Activated CD4-positive, alpha-beta T cell treated with anti-CD3 and anti-CD28 coated beads for 36 hours (primary cell): ENCODE measurements at places on chromosomes 7 and 10. TPM values are rescaled to one million over a fixed set of nuclear protein-coding genes. Genes with fewer than 3 reads are reported as not detected.
A peak's percentile ranks its signal among the peaks of the same experiment; 100 is the strongest.

GRCh38 chr7:104412911-104413310 lies 84.5 kb downstream of the LHFPL3 start:
- no peak overlapping the region for H3K4me3 ChIP-seq
- H3K27ac ChIP-seq = no peak overlapping the region
- no peaks in the 10 kb centered on the region for H3K4me1 ChIP-seq
- no peaks in the 10 kb centered on the region for H3K27me3 ChIP-seq
- H3K36me3 ChIP-seq = no peaks in the 10 kb centered on the region

DNA sequence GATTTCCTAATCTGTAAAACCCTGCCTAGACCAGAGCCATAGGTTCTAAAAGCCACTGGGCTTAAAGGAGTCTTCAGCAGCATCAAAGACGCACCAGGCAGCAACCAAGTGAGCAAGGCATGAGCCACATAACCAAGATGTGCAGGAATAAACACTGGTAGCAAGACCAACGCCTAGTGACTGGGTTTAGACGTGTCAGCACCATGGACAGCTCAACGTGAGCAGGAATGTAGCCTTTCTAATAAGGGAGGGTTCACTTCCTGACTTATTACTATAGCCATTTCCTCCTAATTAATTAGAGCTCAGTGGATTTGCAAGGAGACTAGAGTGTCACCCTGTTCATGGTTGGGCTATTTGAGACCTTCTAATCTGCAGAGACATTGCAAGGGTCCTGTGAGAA lies 223.7 kb downstream of the LHFPL3 start:
- no peaks in the 10 kb centered on the region for H3K27me3 ChIP-seq
- H3K27ac ChIP-seq = no peak overlapping the region
- no peaks in the 10 kb centered on the region for H3K36me3 ChIP-seq
- peak; percentile 54 for DNase-seq
- no peaks in the 10 kb centered on the region for H3K4me1 ChIP-seq

DNA sequence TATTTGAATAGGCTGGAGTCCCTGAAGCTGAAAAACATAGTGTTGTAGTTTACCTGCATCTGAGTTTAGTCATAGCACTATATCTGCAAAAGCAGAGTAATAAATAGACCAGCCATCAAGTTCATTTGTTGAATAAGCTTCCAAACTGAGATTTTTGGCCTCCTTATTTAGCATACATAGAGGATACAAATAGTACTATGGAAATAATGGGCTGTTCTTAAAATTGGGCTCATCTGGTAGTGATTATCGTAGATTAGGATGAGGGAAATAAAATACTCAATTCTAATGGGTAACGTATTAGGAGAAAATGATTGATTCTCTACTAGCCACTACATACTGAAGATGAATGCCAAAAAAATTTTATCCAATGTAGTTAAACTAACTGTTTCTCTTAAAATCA lies 41.4 kb upstream of the TMEM196 start:
- no peaks in the 10 kb centered on the region for H3K36me3 ChIP-seq
- DNase-seq = no peak
- H3K4me3 ChIP-seq = no peak overlapping the region

GRCh38 chr10:102651455-102652169 lies 7.3 kb downstream of the TRIM8 start:
- H3K4me3 ChIP-seq = peak overlapping the region; percentile 52
- DNase-seq = no peak
- peak overlapping the region; percentile 91 for H3K27ac ChIP-seq
- peaks cover 27% of the 10 kb centered on the region for H3K36me3 ChIP-seq
- H3K4me1 ChIP-seq = peaks cover 69% of the 10 kb centered on the region
- H3K27me3 ChIP-seq = no peaks in the 10 kb centered on the region

- H3K4me3 ChIP-seq = no peak overlapping the region
- H3K4me1 ChIP-seq = peaks cover 8% of the 10 kb centered on the region
- no peak overlapping the region for H3K27ac ChIP-seq
- H3K36me3 ChIP-seq = no peaks in the 10 kb centered on the region
- H3K27me3 ChIP-seq = peaks cover 55% of the 10 kb centered on the region
Measured at GRCh38 chr7:99772565-99772964, 11.4 kb downstream of the CYP3A4 start.

- no peak for DNase-seq
- no peak overlapping the region for H3K27ac ChIP-seq
- H3K36me3 ChIP-seq = no peaks in the 10 kb centered on the region
- H3K27me3 ChIP-seq = peaks cover 6% of the 10 kb centered on the region
- H3K4me1 ChIP-seq = no peaks in the 10 kb centered on the region
Measured at GRCh38 chr7:78073609-78074382, 275.2 kb downstream of the PHTF2 start.

DNA sequence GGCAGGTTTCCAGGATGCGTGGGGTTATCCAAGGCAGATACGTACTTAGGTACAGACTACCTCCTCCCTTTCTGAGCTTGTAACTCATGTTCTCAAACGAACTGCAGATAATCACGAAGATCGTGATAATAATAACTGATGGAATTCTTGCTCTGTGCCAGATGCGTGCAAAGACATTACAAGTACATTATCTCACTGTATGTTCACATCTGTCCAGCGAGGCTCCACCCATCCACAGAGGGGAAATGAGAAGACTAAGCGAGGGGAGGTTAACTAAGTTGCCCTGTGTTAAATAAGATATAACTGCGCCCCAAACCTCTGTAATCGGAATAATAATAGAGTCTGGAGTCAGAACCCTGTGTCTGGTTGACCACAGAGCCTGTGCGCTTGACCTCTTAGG lies 1.9 kb downstream of the GALNT17 start:
- DNase-seq = no peak
- H3K4me3 ChIP-seq = no peak overlapping the region
- no peak overlapping the region for H3K27ac ChIP-seq
- H3K27me3 ChIP-seq = peaks cover 26% of the 10 kb centered on the region
- no peaks in the 10 kb centered on the region for H3K4me1 ChIP-seq

DNA sequence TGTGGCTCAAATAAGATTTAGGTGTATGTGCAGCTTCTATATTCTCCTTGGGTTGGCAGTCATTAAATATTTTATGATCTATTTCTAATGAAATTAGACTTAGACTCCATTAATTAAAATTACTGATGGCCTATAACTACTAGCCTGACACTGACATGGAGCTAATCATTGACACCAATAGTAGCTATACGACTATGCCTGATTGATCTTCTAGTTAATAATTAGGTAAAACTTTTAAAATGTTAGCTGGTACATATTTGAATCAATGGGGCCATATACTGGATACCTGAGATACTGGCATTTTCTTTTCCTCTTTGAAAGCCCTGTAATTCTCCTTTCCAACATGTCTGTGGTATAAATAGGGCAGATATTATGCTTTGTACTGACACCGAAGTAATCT lies 14.4 kb downstream of the WEE2 start:
- DNase-seq = no peak
- peaks cover 2% of the 10 kb centered on the region for H3K36me3 ChIP-seq
- no peaks in the 10 kb centered on the region for H3K4me1 ChIP-seq
- H3K27me3 ChIP-seq = no peaks in the 10 kb centered on the region
- H3K4me3 ChIP-seq = no peak overlapping the region
- H3K27ac ChIP-seq = no peak overlapping the region

- no peak for DNase-seq
- no peaks in the 10 kb centered on the region for H3K36me3 ChIP-seq
- H3K27ac ChIP-seq = no peak overlapping the region
- peaks cover 11% of the 10 kb centered on the region for H3K27me3 ChIP-seq
- no peak overlapping the region for H3K4me3 ChIP-seq
Measured at GRCh38 chr10:77156406-77156879, 481.2 kb downstream of the KCNMA1 start.

- peaks cover 8% of the 10 kb centered on the region for H3K36me3 ChIP-seq
- peaks cover 2% of the 10 kb centered on the region for H3K27me3 ChIP-seq
- peaks cover 6% of the 10 kb centered on the region for H3K4me1 ChIP-seq
- no peak overlapping the region for H3K27ac ChIP-seq
- no peak overlapping the region for H3K4me3 ChIP-seq
Measured at GRCh38 chr10:119546009-119546408, 3.5 kb upstream of the RGS10 start.

- no peak overlapping the region for H3K27ac ChIP-seq
- H3K27me3 ChIP-seq = no peaks in the 10 kb centered on the region
- H3K4me3 ChIP-seq = no peak overlapping the region
- peaks cover 47% of the 10 kb centered on the region for H3K4me1 ChIP-seq
- H3K36me3 ChIP-seq = no peaks in the 10 kb centered on the region
Measured at GRCh38 chr7:128112781-128113221, 81.6 kb upstream of the LRRC4 start.

DNA sequence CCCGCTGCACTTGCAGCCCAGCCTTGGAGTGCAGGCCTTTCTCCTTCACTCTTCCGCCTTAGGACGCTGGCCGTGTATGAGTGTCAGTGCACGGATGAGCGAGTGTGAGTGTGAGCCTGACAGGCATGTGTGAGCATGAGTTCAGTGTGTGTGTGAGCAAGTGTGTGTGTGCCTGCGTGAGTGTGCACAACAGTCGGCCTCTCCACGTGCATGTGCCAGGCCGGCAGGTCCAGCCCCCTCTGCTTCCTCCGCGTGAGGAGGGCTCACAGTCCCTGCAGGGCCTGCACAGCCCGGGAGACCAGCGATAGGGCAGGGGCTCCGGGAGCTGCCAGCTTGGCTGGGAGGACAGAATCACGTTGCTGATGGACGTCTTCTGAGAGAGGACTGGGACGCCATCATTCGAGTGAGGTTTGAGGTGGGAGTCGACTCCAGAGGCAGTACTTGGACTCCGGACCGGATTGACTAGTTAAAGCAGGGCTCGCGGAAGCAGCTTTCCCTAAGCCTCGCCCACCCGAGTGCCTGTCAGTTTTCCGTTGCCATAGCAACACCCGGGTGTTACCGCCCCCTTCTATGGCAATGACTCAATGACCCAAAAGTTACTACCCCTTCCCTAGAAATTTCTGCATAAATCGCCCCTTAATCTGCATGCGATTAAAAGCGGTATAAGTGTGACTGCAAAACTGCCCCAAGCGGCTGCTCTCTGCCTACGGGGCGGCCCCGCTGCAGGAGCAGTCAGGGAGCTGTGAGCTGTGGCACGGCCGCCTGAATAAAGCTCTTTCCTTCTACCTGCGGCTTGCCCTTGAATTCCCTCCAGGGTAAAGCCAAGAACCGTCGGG lies 19.6 kb upstream of the CFAP46 start:
- peak overlapping the region; percentile 73 for H3K4me3 ChIP-seq
- peaks cover 26% of the 10 kb centered on the region for H3K27me3 ChIP-seq
- H3K27ac ChIP-seq = peak overlapping the region; percentile 71

- H3K4me1 ChIP-seq = no peaks in the 10 kb centered on the region
- DNase-seq = no peak
- no peaks in the 10 kb centered on the region for H3K36me3 ChIP-seq
- H3K4me3 ChIP-seq = no peak overlapping the region
- no peak overlapping the region for H3K27ac ChIP-seq
Measured at GRCh38 chr7:32150589-32150988, 80.4 kb upstream of the PDE1C start.

DNA sequence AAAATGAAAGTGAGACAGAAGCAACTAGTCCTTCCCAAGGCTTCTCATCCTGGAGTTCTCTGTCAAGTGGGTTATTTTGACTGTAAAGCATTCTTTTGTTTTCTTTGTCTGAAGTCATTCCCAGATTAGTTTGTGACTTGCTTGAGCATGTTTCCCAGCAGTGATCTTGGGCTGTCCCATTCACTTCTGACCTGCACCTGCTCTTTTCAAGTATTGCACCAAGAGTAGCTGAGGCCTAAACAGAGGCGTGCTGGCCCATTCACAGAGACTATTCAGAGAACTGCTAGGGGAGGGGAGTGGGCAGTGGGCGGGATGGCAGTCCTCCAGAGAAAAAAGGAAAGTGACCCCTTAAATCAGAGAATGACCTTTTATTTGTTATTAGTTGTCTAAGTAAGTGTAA lies 61.3 kb downstream of the CACNA2D1 start:
- no peak overlapping the region for H3K27ac ChIP-seq
- no peak overlapping the region for H3K4me3 ChIP-seq
- H3K4me1 ChIP-seq = no peaks in the 10 kb centered on the region
- no peaks in the 10 kb centered on the region for H3K36me3 ChIP-seq
- no peaks in the 10 kb centered on the region for H3K27me3 ChIP-seq
- DNase-seq = no peak

DNA sequence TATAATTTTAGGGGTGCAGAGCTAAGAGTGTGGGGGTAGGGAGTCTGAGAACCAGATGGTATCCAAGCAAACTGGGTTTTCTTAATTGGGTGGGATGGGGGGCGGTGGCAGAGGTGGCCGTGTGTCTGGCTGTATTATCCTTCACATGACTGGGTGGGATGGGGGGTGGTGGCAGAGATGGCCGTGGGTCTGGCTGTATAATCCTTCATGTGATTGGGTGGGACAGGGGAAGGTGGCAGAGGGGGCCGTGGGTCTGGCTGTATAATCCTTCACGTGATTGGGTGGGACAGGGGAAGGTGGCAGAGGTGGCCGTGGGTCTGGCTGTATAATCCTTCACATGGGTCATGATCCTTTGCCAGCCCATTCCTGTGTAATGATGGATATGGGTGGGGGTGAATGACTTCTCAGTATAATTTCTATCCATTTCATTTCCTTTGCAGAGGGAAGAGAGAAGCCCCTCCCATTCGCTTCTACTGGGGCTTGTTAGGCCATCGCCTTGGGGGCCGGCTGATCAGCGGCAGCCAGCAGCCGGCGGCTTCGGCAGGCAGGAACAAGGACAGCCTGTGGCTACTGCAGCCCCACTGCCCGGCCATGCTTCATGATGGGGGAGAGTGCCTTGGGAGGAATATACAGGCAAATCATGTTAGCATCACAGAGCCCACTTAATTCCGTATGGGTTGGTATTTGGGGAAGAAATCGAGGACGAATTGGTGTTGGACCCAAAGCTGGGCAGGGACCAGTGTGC lies 179.6 kb upstream of the MKI67 start:
- peaks cover 7% of the 10 kb centered on the region for H3K27me3 ChIP-seq
- no peaks in the 10 kb centered on the region for H3K4me1 ChIP-seq
- DNase-seq = no peak

DNA sequence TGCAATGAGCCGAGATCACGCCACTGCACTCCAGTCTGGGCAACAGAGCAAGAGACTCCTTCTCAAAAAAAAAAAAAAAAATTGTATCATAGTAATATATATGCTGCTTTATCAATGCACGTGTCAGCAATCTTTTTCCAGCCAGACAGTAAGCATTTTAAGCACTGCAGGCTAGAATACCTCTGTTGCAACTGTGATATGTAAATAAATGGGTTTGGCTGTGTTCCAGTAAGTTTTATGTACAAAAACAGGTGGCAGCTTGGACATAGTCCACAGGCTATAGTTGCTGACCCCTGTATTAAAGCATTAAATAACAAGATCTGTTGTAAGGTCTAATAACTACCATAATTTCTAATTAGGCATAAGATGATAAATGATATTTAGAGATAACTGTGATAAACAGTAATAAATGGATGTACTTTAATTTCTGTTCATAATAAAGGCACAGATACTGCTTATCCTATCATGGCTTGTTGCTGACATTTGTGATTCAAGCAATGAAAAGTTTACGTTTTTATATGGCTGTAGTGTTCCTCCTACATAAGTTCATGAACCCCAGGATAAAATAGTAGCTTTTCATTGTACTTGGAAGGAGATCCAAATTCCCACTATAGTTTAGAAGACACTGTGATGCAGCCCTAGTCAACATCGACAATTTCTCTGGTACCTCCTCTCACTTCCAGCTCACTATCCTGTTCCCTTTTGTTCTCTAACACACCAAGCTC lies 161.4 kb downstream of the ELMO1 start:
- no peak overlapping the region for H3K4me3 ChIP-seq
- H3K4me1 ChIP-seq = peaks cover 50% of the 10 kb centered on the region
- H3K27me3 ChIP-seq = no peaks in the 10 kb centered on the region
- peak overlapping the region; percentile 47 for H3K27ac ChIP-seq
- H3K36me3 ChIP-seq = peaks cover 13% of the 10 kb centered on the region
- DNase-seq = no peak

- no peak for DNase-seq
- no peaks in the 10 kb centered on the region for H3K27me3 ChIP-seq
- no peak overlapping the region for H3K27ac ChIP-seq
- no peaks in the 10 kb centered on the region for H3K4me1 ChIP-seq
- no peaks in the 10 kb centered on the region for H3K36me3 ChIP-seq
Measured at GRCh38 chr7:91835826-91836368, 44.6 kb downstream of the MTERF1 start.

NAT16 gene
- not detected for total RNA-seq

ARHGAP22 gene
- total RNA-seq = 0.47 TPM

RPS24 gene
- total RNA-seq = 2,145 TPM

INTS15 gene
- total RNA-seq = 27.8 TPM

NUTM2A gene
- 0.39 TPM for total RNA-seq
